Smooth muscle cell of the pulmonary artery (primary cell): ENCODE measurements at places on chromosomes 12 and 14. TPM values are rescaled to one million over a fixed set of nuclear protein-coding genes. Genes with fewer than 3 reads are reported as not detected.

Gene DLGAP5
- 2.8 and 10.2 TPM in 2 replicates for total RNA-seq

Gene PRH1
- total RNA-seq: 10.6 and 16.2 TPM in 2 replicates

Gene HEATR5A
- 66.2 and 80.1 TPM in 2 replicates for total RNA-seq

Gene CFAP73
- not detected in 2 replicates for total RNA-seq

Gene KRT81
- 0.13 and 0.20 TPM in 2 replicates for total RNA-seq

Gene EPYC
- not detected in 2 replicates for total RNA-seq

Gene CIROP
- 0.13 TPM in 1 of 2 replicates, not detected in the other for total RNA-seq

Gene FRMD6
- 195 and 346 TPM in 2 replicates for total RNA-seq

Gene RDH11
- 100 and 113 TPM in 2 replicates for total RNA-seq

Gene DEPDC4
- 0.46 and 1.1 TPM in 2 replicates for total RNA-seq
